ENCODE measurements at places on chromosomes 12 and 14. TPM values are rescaled to one million over a fixed set of nuclear protein-coding genes. Genes with fewer than 3 reads are reported as not detected.

The CFAP251 gene
- 0.65 TPM for total RNA-seq

The LRRK2 gene
- total RNA-seq: 7.4 TPM

The MYF5 gene
- total RNA-seq: not detected

The LTBR gene
- 23.2 TPM for total RNA-seq

The STON2 gene
- 12.0 TPM for total RNA-seq

Measured in Right ventricle myocardium superior (tissue), 1 donor.